ENCODE measurements at places on chromosomes 6 and 20.

- DNase-seq, result no peak
Observed at GRCh38 chr6:16654701-16655100, 106.6 kb downstream of the ATXN1 start.

GRCh38 chr6:23823421-23823820 is 302.6 kb upstream of the NRSN1 start:
- DNase-seq, result no peak

- DNase-seq, result no peak
Observed at GRCh38 chr6:137738931-137739504, 128.0 kb upstream of the TNFAIP3 start.

DNA sequence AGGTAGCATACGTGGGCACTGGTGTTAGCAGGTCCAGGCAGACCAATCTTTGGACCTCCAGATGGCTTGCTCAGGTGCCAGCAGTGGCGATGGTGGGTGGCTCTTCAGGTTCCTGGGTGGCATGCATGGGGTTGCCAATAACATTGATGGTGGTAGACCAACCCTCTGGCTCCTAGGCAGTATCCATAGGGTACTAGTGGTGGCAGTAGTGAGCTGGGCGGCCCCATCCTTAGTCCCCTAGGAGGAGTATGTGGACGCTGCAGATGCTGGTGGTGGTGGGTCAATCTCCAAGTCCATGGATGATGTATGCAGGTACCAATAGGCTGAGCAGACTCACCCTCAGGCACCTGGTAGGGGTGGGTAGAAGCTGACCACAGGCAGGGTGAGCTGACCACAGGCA is 70.6 kb downstream of the ZC2HC1B start:
- no peak for DNase-seq

DNA sequence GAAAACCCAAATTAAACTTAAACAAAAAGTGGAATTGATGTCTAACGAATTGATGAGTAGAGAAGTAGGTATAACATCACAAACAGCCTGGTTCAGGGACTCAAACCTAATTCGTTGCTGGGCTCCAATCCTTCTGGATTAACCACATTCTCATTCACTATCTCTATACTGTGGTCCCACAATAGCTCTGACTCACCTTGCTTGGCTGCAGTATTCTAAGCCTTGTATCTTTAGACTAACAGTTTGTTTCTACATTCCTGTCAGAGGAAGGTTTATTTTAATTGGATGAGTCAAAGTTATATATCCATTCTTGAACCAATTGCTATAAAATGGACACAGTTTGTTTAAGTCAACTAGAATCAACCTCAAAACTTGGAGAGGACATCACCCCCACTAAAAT is 530.5 kb upstream of the PTCHD4 start:
- no peak for DNase-seq

DNA sequence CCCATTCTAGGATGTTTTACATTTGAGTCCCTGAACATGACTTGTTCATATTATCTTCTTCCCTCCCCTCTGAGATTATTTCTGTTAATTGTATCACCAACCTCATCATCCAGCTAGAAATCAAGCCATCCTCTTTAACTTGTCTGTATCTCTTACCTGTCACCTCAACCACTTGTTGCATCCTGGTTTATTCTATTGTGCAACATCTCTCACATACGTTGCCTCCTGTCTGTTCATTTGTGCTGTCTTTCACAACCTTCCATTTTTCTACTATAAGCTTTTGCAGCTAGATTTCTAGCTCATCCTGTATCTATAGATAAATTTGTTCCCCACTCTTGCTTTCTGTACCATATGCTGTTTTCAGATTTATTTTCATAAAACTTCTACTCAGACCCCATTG is 183.7 kb downstream of the MCHR2 start:
- no peak for DNase-seq

- DNase-seq, result no peak
Observed at GRCh38 chr6:72925136-72925535, 300.2 kb downstream of the KHDC1L start.

- no peak for DNase-seq
Observed at GRCh38 chr20:17867131-17867925, 101.3 kb downstream of the SNX5 start.

DNA sequence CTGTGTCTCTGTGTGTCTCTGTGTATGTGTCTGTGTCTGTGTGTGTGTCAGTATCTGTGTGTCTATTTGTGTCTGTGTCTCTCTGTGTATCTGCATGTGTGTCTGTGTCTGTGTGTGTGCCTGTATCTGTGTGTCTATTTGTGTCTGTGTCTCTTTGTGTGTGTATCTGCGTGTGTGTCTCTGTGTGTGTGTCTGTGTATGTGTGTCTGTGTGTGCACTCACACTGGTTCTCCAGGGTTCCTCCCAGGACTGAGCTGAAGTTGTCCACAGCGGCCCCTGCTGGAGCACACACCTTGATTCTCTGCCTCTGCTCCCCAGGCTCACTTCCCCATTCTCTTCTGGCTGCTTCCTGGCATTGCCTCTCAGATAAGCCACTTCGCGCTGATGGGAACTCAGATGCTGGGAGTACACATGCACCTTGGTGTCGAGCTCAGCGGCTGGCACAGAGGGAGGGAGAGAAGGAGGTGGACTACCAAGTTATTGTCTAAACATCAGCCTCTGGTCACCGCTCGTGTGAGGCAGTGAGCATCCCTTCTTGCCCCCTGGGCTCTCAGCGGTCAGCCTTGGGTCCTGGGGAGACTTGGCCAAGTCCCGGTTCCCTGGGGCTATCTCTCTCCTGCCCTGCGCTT is 104.9 kb upstream of the NXT1 start:
- DNase-seq, result no peak

DNA sequence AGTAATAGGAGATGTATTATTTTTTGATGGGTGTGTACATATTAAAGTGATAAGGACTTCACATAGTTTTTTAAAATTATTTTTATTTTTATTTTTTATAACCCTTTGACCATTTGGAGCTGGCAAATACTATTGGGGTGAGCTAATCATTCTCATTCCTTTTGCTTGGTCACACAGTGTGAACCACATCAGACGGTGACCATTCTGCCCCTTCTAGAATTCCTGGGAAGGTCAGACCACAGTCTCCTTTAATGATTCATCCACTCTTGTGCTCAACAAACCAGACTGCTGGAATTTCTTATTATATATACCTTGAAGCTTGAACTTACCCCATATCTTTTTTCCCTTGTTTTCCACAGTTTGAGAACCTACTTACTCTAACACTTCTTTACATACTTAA is 23.9 kb upstream of the PRL start:
- no peak for DNase-seq

DNA sequence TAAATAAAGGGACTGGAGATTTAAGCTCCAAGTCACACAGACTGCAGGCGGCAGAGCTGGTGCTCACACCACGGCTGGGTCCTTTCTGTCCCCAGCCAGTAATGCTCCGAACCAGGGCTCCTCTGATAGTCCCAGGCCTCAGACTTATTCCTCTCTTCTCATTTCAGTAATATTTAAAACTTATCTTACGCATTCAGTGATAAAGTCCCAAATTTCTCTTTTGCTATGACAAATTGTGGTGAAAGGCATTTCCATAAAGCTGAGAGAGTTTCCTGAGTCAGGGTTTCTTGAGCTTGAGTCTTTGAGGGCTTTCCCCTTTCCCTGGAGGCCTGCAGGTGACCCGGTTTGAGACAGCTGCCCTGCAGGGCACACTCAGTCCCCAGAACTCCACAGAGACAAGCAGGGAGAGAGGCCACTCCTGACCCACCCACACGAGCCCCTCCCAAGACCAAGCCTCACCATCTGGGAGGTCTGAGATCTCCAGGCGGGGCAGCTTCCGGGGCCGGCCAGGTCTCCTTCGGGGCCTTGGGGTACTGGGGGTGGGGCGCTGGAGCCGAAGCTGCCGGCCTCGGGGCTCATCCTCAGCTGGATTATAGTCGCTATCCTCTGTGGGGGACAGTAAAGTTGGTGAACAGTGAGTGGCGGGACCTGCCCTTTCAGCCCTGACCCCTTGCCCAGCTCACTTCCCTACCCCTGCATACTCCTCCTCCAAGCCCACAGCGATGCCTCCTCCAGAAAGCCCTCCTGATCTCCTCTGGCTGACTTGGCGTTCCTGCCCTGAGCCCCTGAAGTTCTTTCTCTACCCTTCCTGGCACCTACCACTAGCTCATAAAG is 6.6 kb downstream of the ZNF335 start:
- DNase-seq, result no peak

DNA sequence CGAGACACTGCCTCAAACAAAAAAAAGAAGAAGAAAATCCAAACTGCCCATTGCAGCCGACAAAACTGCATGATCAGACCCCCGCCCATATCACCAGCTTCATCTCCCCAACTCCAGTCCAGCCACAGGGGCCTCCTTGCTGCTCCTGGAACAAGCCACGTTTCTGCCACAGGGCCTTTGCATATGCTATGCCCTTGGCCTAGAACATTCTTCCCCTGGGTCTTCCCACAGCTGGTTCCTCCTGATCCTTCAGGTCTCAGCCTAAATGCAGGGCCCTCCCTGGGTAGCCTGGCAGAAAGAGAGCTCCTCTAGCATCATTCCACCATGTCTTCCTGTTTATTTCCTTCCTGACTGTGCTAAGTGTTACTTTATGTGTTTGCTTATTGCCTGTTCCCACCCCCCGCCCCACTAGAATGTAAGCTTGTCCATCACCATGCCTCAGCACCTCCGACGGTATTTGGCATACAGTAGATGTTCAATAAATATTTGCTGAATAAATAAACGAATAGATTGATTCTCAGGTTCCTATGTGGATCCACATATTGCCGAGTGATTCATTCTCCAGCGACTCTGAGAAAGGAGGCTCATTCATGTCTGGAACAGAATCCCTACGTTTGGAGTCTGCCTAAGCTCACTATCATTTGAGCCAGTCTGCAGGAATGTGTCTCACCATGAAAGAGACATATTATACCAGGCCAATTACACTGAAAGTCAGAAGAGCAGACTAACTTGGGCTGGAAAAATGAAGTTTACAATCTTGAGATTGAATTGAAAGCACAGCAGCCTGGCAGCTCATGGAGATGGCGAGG is 56.1 kb downstream of the NFATC2 start:
- no peak for DNase-seq

DNA sequence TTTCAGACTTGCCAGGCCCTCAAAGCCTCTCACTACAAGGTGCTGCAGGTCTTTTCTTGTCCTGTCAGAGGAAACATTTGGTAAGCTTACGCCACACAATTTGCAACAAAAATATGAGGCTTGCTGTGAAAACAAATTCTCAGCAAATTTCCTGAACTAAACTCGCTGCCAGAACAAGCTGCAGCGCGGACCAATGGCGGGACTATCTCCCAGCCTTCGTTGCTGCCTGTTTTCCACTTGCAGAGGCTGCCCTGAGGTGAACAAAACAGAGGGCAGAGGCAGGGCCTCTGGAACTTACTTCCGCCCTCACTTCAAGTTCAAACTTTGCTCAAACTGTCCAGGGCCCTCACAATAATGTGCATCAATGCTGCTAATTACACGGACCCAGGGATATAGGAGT is 12.4 kb downstream of the UQCC2 start:
- DNase-seq, result no peak

DNA sequence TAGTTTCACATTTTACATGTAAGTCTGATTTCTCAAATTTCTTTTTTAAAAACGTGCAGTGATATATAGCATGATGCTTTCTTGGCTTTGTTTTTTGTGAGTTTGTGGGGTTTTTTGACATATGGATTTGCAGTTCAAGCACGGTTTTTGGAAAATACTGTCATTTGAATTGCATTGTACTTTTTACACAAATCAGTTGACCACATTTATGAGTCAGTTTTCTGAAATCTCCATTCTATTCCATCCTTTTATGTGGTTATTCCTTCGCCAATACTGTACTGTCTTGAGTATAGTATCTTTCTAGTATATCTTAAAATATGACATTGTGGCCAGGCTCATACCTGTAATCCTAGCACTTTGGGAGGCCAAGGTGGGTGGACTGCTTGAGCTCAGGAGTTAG is 890.0 kb upstream of the CITED2 start:
- no peak for DNase-seq

GRCh38 chr20:59634435-59635005 is 30.2 kb downstream of the PHACTR3 start:
- no peak for DNase-seq

- no peak for DNase-seq
Observed at GRCh38 chr6:85764844-85765243, 122.2 kb upstream of the SYNCRIP start.

GRCh38 chr6:24980507-24981385 is 45.0 kb upstream of the RIPOR2 start:
- no peak for DNase-seq

- no peak for DNase-seq
Observed at GRCh38 chr20:21246161-21246560, 57.0 kb upstream of the XRN2 start.

DNA sequence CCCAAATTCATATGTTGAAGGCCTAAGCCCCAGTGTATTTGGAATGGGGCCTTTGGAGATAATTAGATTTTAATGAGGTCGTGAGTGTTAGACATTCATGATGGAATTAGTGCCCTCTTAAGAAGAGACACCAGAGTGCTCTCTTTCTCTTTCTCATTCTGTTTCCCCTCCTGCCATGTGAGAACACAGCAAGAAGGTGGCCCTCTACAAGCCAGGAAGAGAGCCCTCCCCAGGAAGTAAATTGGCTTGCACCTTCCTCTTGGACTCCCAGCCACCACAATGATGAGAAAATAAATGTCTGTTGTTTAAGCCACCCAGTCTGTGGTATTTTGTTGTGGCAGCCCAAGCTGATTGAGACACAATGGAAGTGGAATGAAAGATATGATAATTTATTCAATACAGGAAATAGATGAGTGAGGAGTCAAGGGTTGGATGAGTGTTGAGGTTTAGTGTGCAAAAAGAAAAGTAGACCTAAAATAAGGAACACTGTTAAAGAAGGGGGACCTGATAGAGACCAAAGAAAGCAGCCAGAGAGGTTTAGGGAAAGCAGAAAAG is 25.9 kb upstream of the ATXN1 start:
- no peak for DNase-seq

DNA sequence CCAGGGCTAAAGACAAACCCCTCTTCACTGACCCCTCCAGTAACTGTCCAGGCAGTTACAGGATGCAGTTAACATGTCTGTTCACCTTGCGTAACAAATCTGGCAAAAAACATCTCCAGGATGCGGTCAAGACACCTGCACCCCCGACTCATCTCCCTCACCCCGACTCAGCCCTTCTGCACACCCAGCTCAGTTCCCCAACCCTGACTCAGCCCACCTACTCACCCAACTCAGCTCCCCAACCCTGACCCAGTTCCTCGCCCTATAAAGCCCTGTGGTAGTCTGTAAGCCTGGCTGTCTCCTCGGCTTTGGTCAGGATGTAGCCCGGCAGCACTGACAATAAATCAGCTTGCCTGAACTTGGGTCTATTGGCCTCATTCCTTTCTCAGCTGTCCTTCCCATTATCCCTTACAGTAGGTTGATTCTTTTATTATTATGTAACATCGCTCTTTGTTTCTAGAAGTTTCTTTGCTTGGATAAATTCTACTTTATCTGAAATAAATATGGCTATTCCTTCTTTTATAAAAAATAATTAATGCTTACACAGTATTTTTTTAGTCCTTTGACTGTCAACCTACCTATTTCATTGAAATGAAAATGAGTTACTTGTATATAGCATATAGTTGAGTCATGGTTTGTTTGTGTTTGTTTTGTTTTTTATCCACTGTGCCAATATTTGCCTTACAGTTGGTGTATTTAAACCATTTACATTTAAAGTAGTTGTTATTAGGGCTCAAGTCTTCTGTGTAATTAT is 12.9 kb upstream of the ADTRP start:
- DNase-seq, result no peak

- DNase-seq, result no peak
Observed at GRCh38 chr6:47690214-47690613, 8.2 kb upstream of the ADGRF4 start.

- DNase-seq, result no peak
Observed at GRCh38 chr6:105015482-105015881, 58.6 kb downstream of the LIN28B start.

Measured in stimulated activated CD4-positive, alpha-beta T cell treated with anti-CD3 and anti-CD28 coated beads, Interleukin-12 subunit alpha, Interleukin-12 subunit beta, amount 100 ng/mL, for 24 hours (primary cell).